ENCODE measurements at places on chromosomes 1 and 21.

- no peak for DNase-seq
Measured at GRCh38 chr1:24388331-24388885, 25.2 kb downstream of the STPG1 start.

DNA sequence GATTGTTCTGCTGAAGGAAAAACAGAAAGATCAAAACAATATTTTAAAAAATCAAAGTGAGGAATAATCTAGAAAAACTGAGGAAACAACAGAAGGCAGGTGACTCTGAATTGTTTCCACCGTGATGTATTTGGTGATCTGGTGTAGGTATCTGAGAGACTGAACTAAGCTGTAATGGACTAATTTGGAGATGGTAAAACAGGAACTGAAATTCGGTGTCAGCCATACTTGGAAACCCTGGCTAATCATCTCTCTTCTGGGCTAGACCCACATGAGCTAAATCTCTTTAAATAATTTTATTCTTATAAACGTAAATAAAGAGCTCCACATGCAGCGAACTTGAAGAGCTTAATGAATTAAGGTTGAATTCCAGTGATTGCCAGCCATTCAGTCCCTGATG is 1226.1 kb downstream of the NCAM2 start:
- no peak for DNase-seq

GRCh38 chr1:15820478-15820877 is 13.0 kb upstream of the UQCRHL start:
- no peak for DNase-seq

DNA sequence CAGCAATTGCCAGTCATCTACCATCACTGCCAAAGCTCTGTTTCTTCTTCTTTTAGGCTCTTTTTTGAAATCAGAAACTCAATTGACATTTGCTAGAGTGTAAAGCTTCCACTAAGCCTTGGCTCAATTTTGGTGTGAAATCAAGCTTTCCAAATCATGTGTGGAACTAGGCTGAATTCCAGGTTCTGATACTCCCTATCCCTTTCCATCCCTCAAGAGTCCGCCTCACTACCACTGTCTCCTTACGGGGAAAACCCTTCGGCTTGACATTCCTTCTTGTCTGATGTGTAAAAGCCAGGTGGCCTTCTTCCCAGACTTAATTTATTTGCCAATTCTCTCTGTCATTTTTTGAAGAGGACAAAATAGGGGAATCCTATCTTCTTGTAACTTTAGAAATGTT is 47.2 kb upstream of the PRMT6 start:
- no peak for DNase-seq

DNA sequence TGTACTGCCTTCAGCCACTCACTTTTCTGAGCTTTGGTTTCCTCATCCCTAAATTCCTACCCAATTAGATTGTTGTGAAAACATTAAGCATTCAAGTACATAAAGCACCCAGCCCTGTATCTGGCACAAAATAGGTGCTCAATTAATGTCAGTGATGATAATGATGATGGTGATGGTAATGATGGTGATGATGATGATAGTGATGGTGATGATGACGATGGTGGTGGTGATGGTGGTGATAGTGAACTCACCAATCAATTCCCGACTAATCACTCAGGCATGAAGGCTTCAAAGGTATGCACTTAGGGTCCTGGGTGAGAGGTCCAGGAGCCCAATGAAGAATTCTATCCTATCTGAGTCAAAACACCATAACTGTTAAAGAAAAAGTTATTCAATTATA is 383.5 kb downstream of the MATN1 start:
- DNase-seq, result no peak

- DNase-seq, result no peak
Measured at GRCh38 chr1:156808186-156809030, 8.2 kb downstream of the SH2D2A start.

- DNase-seq, result no peak
Measured at GRCh38 chr1:204728045-204728444, 42.5 kb upstream of the LRRN2 start.

- DNase-seq, result no peak
Measured at GRCh38 chr1:16120940-16121410, 34.9 kb downstream of the EPHA2 start.

DNA sequence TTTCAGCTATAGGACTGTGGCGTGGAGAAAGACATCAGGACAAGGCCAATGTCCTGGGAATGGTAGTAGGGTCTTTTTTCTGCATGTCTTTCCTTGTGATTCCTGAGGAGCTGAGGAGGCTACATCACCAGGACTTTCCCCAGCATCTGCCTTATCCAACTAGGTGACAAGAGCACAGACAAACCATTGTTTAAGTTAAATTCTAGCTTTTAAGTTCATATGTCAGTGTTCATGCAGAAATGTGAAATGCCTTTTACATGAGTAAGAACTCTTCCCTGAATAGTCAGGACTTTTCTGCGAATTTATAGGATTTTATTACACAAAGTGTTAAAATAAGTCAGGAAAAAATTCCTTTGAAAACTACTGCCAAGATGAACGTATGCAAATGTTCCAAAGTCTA is 154.2 kb downstream of the PTGER3 start:
- DNase-seq, result no peak

GRCh38 chr1:5598824-5599395 is 393.3 kb downstream of the NPHP4 start:
- no peak for DNase-seq

GRCh38 chr1:24749252-24749651 is 4.0 kb downstream of the CLIC4 start:
- DNase-seq, result no peak

- DNase-seq, result no peak
Measured at GRCh38 chr1:212899845-212900244, 41.8 kb downstream of the FLVCR1 start.

- peak; percentile 76 for DNase-seq
Measured at GRCh38 chr1:7888248-7889081, 35.6 kb upstream of the UTS2 start.

DNA sequence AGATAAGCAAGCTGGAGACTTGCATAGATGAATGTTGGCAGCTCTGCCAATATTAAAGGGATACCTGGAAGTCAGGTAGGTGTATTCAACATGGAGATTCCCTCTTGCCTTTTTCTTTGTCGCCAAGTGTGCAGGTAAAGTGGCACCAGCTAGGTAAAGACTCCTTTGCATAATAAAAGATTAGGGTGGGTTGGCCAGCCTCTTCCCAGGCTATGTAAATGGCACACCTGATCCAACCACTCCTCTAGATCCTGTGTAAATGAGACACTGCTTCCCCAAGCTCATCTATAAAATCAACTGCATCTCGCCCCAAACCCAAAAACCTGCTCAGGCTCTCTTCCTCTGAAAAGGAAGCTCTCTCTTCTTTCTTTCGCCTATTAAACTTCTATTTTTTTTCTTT is 100.8 kb upstream of the DSCAM start:
- no peak for DNase-seq

DNA sequence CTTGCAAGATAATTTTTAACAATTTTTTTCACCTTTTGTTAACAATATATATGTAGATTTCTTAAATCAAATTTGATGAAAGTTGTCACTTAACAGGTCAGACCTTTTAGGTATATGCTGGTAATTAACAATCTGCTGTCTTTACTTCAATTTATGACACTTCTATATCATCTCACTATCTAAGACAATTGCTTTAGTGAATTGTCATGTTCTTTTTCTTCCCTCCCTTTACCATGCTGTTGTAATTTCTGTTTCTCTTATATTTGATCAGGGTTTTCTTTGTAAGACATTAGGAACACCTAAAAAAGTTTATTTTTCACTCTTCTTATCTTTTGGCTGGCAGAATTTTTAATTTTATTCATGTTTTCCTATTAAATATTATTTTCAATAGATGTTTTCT is 2.0 kb downstream of the IFI16 start:
- DNase-seq, result no peak

DNA sequence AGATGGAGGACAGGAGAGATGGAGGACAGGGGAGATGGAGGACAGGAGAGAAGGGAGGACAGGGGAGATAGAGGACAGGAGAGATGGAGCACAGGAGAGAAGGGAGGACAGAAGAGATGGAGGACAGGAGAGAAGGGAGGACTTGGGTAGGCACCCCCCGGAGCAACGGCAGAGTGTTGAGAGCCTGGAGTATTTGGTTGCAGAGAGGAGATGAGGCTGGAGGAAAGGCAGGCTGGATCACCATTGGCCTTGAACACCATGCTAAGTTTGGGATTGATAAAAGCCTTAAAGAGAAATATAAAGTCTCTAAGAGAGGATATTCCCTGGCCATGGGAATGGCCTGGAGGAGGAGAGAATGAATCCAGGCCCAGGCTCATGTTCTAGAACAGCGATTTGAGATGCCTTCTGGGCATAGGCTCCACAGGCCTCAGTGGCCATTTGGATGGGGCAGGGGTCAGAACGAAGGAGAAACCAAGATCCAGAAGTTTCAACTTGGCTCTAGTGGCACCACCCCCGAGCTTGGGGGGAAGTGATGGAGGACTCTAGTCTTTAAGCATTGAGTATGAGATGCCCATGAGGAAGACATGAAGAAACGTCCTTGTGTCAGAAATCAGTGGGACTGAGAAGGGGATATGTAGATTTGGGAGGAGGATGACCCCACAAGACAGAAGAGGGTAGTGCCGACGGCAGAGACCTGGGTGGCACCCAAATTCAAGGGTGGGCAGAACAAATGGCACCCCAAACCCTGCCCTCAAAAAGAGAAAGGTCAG is 47.9 kb upstream of the EDN2 start:
- no peak for DNase-seq

GRCh38 chr1:29136391-29136915 is 12.8 kb upstream of the TMEM200B start:
- DNase-seq, result no peak

DNA sequence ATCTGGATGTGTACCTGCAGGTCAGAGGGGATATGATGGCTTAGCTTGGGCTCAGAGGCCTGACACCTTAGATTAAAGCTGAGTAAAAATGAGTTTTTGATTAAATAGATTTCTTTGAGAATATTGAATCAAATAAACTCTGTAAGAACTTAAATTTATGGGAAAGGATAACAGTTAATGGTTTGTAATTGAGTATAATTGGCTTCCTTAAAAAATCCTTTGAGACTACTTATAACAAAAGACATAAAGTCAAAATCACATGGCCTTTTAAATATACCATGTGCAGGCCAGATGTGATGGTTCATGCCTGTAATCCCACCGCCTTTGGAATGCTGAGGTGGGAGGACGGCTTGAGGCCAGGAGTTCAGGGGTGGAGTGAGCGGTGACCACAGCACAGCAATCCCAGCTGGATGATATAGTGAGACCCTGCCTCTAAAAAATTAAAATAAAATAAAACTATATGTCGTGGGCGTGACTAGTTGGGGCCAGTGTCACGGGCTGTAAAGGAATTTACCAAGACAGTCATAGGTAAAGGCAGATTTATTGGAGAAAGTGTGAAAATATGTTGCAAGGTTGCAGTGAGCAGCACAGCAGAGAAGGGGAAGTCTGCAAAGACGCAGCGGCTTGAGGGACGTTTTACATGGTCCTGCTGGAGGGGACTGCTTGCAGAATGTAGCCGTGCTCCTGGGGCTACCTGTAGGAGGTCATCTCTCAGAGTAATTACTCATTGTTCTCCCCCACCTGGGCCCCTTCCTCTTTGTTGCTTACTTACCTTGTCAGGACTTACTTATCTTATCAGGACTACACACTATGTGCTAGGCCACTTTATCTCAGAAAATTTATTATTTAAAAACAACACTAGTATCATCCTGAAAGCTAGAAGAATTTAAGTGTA is 122.3 kb downstream of the ZMYM4 start:
- no peak for DNase-seq

- DNase-seq, result peak; percentile 49
Measured at GRCh38 chr21:34865400-34866241, 183.5 kb downstream of the RUNX1 start.

DNA sequence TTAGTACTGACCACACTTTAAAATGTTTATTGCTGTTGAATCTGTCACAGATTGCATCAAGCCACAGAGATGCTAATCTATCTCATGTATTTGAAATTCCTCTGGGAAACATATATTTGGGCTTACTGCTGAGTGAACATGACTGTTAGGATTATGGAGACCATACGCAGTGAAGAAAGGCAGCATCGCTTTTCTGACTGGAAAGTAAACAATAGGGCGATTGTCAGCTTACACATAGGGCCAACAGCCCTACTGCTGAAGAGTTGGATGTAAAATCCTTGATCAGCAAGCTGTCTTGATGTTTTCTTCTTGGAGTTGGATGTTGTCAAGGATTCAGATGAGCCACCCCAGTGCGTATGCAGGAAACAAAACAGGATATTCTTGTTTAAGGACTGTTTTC is 368.7 kb upstream of the ADGRL2 start:
- DNase-seq, result no peak

- DNase-seq, result no peak
Measured at GRCh38 chr21:31509194-31510017, 150.1 kb upstream of the SOD1 start.

GRCh38 chr1:63064135-63064534 is 258.2 kb upstream of the FOXD3 start:
- DNase-seq, result no peak

DNA sequence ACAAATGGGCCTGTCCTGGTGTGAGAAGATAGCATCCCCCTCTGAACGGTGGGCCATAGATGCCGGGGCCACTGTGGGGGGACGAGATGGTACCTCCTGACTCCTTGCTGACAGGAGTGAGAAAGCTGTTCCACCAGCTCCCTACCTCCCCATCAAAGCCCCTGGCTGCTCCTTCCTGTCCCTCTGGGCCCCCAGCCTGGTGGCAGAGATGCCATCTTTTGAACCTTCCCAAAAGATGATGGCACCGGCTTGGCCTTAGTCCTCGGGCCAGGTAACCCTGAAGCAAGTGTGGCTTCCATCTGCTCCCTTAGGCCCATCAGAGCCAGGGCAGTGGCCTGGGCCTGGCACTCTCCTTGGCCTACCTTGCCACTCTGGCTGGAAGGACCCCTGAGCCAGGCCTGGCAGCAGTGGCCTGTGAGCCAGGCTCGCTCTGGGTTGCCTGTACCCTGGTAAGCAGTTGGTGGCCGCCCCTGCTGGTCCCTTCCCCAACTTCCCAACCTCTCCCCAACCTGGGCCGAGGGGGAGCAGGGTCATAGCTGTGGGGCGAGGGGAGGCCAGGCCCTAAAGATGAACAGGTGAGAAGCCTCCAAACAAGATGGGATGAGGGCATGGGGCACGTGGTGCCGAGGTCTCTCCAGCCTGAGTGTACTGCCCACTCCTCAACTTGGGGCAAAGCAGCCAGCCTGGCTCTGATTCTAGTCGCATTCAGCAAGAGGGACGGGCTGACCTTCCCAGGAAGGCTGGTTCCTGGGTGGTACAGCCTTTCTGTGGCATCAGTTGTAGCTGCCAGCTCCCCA is 34.7 kb downstream of the ZBTB17 start:
- DNase-seq, result no peak

GRCh38 chr21:33234635-33235520 is 5.1 kb downstream of the IFNAR2 start:
- DNase-seq, result no peak

GRCh38 chr1:72282271-72283021 is at the start of gene NEGR1:
Gene NEGR1, minus strand, starts transcription at chr1:72282539.
- DNase-seq, result peak; percentile 96

DNA sequence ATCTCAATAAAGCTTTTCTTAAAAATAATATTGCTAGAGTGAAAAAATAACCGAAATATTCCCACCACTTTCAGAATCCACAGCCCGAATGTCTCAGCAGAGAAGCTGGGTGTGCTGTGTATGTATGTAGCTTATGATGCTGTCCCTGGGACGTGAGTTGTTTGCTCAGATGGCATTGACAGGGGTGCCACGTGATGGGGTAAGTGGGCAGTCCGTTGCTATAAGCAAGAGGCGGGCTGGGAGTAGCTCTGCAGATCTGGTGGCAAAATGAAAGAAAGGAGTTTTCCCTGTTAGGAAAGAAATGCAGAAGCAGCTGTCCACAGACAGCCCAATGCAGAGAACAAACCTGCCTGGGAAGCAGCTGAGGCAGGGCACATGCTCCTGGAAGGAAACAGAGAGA is 3.8 kb upstream of the FAM20B start:
- no peak for DNase-seq
